ENCODE measurements at places on chromosomes 7 and 10.
A peak's percentile ranks its signal among the peaks of the same experiment; 100 is the strongest.

GRCh38 chr10:125824736-125825135, 1.4 kb downstream of the BCCIP start:
- no peak for DNase-seq

DNA sequence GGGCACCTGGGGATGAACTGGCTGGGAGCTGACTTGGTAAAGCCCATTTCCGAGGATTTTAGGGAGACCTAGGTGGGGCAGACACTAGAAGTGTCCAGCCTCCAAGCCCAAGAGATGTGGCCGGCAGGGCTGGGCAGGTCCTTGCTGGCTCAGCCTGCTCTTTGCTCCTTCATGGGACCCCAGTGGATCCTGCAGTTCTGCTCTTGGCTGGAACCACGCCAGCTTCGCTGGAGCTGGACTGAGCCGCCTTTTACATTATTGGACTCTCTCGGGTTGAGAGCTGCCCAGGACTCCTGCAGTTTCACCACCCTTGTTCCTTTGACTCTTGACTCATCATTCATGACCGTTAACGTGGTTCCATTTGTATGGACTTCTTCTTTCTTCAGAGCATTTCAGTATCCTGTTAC, 5.7 kb downstream of the PPIF start:
- no peak for DNase-seq

DNA sequence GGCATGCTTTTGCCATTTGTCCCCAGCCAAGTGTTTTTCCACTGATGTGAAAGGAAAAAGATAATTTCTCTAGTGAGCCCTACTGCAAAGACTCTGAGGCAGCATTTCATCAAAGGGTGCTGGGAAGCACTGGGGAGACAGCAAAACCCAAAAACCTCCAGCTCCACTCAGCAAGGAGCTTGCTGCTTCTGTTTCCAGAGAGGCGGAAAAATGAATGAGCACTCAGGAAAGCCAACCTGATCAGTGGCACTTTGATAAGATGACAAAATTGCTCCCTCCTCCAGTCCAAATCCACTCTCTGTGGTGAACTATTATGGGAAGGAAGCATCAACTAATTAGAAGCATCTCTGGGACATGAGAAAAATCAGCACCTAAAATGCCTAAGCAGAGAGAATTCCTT, 68.2 kb downstream of the ATXN7L1 start:
- no peak for DNase-seq

DNA sequence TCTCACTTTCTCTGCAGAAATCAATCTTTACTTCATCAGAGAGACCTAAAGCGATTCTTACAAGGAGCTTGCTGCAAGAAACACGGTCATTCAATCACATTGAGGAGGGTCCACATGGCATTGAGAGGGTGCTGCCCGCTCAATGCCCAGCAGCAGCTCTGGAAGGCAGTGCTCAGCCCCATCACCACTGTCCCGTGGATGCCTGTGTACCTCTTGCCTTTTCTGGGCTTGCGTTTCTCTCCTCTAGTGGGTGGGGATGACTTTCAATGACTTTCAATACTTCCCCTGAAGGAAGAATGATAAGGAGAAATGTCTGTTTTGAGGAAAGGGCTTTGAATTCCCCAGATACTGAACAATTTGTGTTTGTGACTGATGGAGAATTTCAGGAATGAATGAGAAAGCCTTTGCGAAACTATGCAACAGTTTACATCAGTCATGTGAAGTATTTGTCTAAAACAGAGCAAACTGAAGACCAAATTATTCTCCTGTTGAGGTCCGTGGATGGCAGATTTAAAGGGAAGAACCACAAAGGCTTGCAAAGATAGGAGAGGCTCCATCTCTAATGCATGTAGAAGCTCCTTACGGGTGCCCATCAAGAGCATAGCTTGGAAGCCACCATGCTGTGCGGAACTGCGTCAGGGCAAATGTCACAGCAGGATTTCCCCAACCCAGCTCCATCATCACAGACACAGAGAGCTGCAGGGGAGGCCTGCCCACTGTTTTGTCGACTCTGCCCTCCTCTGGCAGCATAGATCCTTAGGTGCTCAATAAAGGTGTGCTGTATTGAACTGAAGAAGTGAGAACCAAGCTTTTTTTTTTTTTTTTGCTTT, 6.6 kb upstream of the ZNF22 start:
- no peak for DNase-seq

DNA sequence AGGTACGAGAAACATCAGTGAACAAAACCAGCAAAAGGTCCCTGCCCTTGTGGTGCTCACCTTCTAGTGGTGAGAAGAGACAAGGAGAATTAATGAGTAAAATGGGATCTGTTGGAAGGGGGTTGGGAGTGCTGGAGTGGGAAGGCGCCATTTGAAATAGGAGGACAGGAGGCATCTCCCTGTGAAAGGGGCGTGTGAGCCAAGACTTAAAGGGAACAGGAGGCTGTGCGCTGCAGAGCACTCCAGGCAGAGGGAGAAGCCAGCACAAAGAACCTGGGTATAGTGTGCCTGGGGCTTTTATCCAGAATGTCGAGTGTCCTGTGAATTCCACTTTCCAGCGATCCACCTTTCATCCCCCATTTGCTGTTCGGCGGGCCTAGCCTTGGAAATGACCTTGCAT, 497.9 kb upstream of the GALNT17 start:
- no peak for DNase-seq

- no peak for DNase-seq
Measured at GRCh38 chr10:80697926-80698325, 160.2 kb downstream of the SH2D4B start.

- DNase-seq: no peak
Measured at GRCh38 chr7:121000081-121000983, 11.8 kb downstream of the CPED1 start.

DNA sequence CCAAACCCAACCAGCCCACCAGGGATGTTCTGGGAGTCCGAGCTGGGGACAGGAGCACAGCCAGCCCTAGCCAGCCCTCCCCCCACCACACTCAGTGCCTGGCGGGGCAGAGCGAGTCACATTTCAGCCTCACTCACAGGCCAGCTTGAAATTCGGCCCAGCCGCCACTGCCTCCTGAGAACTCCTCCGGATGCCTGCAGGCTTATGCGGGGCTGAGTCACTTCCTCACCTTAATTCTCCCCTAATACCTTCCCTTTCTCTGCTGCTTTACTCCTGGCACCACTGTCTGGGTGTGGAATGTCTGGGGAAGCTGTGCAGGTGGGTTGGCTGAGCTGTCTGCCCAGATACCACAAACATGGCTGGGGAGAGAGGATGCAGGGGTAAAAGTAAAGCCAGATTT, 22.6 kb upstream of the DLG5 start:
- DNase-seq: no peak

GRCh38 chr10:109924087-109924486, 776 bp upstream of the XPNPEP1 start:
- DNase-seq: no peak

GRCh38 chr10:31011017-31011664, 20.5 kb downstream of the ZNF438 start:
- no peak for DNase-seq

GRCh38 chr7:6436385-6436685, 11.4 kb downstream of the DAGLB start:
- peak; percentile 29 for DNase-seq

DNA sequence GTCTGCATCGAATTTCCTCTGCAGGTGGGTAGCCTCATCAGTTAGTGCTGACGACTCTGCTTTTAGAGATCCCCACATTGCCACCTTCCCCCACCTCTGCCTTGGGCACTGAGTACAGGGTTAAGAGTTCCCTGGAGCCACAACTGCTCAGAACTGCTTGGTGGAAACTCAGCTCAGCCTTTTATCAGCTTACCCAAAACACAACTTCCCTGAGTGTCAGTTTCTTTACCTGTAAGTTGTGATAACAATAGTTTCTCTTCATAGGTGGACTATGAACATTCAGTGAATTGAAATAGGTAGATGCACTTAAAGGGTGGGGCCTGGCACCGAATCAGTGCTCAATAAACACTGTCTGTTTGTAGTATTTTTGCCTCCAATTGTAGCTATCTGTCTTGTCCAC, 11.3 kb downstream of the ASB13 start:
- no peak for DNase-seq

GRCh38 chr7:126839624-126840023, 413.1 kb downstream of the GRM8 start:
- no peak for DNase-seq

GRCh38 chr7:133568544-133568943, 315.7 kb downstream of the EXOC4 start:
- no peak for DNase-seq

GRCh38 chr10:45514291-45515270, 140.6 kb downstream of the ALOX5 start:
- no peak for DNase-seq

GRCh38 chr7:108403597-108404217, 52.5 kb downstream of the NRCAM start:
- DNase-seq: no peak

- DNase-seq: no peak
Measured at GRCh38 chr10:110960333-110960712, 40.9 kb downstream of the SHOC2 start.

DNA sequence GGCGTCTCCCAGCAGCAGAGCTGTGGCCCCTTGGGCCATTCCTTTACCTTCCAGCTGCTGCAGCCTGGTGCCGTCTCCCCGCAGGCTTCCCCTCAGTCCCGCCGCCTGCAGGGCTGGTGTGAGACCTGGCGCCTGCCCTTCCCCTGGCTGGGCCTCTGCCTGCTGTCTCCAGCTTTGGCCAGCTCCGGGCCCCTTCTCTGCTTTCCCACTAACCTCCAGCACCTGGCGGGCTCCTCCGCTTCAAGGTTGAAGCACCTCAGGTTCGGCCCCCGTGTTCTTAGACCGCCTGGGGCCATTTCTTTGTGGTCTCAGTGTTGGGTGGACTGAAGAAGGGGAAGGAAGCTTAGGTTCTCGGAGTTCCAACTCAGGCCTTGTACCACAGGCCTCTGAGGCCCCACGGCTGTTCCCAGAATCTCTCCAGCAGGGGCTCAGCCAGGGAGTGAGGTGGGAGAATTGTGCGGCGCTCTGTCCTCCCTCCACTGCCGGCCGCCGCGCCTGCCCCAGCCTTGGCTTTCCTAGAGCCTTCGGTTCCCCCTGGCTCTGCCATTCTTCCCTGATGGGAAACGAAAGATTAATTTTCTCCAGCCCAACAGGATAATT, 30.3 kb downstream of the GBX1 start:
- DNase-seq: no peak

- DNase-seq: no peak
Measured at GRCh38 chr10:16521311-16522016, at the start of gene C1QL3. C1QL3 (minus strand) TSS chr10:16521879; CDS start chr10:16521065, 814 bp downstream.

- no peak for DNase-seq
Measured at GRCh38 chr10:24590697-24591457, 132.8 kb downstream of the ARHGAP21 start.

DNA sequence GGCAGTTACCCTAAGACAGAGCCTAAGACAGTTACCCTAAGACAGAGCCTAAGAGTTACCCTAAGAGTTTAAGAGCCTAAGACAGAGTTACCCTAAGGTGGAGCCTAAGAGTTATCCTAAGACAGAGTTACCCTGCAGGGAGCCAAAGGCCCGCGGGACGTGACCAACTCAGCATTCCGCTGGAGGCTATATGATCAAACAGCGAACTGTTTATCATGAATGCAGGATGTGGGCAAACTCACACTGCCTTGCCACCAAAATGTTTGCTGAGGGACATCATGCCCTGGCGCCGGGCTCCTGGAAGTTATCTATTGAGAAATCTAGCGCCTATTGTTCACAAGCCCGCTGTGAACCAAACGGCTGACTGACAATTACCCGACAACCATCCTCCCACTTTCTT, 49.9 kb downstream of the BLVRA start:
- no peak for DNase-seq

DNA sequence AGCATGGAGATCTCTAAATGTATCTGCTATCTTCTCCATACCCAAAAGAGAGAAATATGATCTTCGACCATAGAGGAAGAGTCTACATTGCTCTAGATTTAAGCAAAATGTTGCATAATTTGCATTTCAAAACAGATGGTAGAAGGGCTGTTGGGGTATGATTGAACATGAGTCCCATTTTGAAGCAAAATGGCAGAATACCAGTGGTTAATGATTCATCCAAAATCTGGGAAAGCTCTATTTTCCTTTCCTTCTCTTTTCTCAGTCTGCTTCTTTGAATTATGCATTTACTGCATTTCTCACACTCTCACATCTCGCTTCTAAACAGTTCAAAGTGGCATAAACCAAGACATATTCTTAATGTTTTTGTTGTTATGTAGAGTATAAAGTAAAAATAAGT, 178.5 kb downstream of the MACC1 start:
- no peak for DNase-seq

DNA sequence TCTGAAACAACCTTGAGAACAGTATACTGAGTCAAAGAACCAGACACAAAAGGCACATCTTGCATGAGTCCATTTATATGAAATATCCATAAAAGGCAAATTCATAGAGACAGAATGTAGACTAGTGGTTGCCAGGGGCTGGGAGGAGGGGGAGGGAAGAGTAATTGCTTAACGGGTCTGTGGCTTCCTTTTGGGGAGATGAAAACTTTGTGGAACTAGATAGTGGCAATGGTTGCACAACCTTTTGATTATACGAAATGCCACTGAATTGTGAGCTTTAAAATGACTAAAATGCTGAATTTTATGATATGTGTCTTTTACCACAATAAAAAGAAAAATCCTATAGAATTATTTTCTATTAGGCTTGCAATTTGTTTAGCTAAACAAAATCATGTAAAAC, 16.8 kb downstream of the ADRB1 start:
- DNase-seq: no peak

GRCh38 chr7:99369767-99370391, 4.7 kb upstream of the ARPC1B start:
- DNase-seq: no peak

GRCh38 chr10:131856441-131857094, 44.2 kb upstream of the PPP2R2D start:
- DNase-seq: no peak

- no peak for DNase-seq
Measured at GRCh38 chr7:87337331-87337730, 8.1 kb upstream of the CROT start.

DNA sequence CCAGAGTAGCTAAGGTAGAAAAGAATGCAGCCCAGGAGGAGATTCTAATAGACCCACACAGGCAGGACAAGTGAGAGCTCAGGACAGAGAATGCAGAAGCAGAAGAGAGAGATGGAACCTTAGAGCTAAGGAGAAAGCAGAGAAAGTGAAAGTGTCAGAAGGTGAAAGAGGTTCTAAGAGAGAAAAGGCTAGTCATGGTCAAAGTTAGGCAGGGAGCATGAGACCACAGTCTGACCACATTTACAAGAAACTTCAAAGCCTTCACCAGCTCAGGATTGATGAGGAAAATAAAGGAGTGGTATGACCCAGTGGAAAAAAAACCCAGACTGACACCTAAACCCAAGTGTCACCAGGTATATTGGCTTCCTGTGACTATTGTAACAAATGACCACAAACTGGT, 131.8 kb upstream of the WDR11 start:
- DNase-seq: no peak

DNA sequence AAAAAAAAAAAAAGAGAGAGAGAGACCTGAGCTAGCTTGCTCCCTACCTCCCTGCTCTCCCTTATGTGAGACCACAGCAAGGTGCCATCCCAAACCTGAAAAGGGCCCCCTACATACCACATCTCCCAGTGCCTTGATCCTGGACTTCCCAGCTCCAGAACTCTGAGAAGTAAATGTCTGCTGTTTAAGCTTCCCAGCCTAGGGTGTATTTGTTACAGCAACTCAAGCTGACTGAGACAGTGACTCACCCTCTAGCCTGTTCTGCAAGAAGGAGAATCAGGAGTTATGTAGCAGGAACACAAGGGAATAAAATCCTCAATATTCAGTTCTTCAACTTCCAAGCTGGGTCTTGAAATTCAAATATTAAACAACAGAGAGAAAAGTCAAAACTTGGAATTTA, 52.1 kb upstream of the TMEM72 start:
- DNase-seq: no peak

Measured in bone marrow (tissue), 2 donors.